ENCODE measurements at places on chromosomes 6 and 20.

DNA sequence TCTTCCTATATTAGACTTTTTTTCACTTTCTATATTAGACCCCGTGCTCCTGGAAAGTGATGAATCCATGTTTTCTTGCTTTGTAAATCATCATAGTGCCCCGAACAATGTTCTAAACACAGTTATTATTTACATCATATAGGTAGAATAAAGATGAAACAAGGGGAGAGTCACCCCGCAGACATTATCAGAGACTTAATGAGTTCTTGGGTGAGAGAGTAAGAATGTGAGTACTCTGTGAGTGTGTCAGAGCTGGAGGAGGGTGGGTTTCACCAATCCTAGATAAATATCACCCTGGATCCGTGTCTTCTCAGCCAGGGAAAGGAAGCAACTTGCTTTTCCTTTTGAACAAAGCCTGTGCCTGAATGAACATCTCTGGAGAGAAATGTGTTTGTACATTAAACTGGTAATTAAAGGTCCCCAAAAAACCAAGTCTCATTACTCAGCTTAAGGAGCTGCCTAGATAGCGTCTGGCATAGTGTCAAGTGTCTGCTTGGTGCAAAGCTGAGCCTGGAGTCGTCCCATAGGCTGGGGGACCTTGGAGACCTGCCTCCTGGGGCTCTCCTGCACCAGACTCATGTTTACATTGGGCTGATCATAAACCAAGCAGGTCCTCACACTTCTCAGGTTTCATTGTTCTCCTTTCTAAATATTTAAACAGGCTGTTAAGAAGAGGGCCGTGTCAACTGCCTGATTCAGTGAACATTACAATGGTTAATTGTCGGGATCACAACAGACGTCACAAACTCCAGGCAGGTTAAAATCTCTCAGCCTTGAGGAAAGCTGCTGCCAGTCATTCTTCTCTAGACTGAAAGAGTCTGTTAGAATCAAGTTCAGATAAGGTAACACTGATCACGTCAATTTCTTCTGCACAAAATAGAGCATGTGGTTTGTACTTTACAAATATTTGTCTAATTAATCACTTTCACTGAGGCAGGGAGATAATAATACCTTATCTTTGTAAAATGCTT is 179.7 kb upstream of the MYLIP start:
- no peak for DNase-seq

- peak; percentile 44 for DNase-seq
Measured at GRCh38 chr20:60055740-60056139, 97.5 kb downstream of the CDH26 start.

DNA sequence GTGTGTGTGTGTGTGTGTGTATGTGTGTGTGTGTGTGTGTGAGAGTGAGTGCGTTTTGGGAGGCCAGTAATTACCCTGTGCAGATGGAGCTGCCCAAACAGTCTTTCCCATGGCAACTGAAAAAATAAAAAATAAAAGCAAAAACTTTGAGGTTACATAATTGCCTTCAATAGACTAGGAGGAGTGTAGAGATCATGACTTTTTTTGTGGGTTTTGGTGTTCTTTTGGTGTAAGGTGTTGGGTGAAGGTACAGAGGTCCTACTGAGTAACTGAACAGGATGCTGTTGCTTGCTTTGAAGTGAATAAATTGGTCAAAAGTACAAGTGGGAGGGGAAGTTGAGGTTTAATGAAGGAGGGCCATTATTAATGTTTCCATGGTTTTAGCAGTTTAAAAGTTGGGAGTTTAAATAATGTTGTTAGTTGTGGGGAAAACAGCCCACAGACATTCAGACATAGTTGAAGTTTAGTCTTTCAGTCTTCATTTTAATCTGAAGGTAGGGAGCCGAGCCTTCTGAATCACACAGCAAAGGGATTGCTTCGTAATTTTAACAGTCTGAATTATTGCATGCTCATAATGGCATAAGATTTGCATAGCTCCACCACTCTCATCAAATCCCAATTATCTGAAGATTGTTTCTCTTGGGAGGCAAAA is 251.4 kb downstream of the PRL start:
- DNase-seq, result no peak

GRCh38 chr6:109315341-109316110 is 66.7 kb downstream of the CD164 start:
- no peak for DNase-seq

GRCh38 chr20:48898210-48898609 is 23.3 kb upstream of the ARFGEF2 start:
- no peak for DNase-seq

- DNase-seq, result no peak
Measured at GRCh38 chr6:17469006-17469832, 75.8 kb downstream of the CAP2 start.
